Activated CD8-positive, alpha-beta memory T cell treated with anti-CD3 and anti-CD28 coated beads for 4 hours (primary cell): ENCODE measurements at places on chromosomes 2 and 18.

- DNase-seq, result no peak
These were observed 63.5 kb upstream of the FZD7 start for GRCh38 chr2:201969938-201970785.

DNA sequence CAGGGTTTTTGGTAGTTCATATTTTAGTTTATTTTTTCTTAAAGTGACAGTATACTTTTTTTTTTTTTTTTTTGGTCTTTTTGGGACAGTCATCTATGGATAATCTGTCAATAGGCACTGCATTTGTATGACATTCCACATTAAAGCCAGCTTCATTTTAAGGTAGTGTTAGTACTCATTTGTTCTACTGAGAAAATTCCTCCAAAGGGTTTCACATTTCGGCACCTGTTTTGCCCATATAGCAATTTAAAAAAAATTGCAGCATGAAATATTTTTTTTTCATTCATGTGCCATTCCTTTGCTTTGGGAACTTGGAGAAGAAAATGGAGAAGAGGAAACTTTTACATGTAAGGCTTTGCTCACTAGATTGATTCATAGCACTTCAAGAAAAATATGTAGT is 276.3 kb upstream of the TCF4 start:
- DNase-seq, result no peak

DNA sequence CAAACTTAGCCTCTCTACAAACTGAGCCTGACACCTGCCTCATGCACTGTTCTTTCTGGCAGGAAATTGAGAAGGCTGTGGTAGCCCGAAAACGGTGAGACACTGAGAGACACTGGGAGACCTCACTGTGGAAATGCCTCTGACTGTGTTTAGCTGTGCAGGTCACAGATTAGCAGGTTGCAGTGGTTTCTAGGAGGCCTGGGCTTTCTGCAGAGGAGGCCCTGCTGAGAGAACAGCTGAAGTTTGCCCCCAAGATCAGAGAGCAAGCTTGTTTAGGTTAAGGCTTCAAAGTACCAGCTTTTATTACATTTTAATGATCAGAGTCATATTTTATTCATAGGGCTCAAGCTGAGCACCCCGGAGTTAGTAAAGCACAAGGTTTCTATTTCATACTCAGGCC is 68.7 kb upstream of the LYPD6 start:
- DNase-seq, result no peak

DNA sequence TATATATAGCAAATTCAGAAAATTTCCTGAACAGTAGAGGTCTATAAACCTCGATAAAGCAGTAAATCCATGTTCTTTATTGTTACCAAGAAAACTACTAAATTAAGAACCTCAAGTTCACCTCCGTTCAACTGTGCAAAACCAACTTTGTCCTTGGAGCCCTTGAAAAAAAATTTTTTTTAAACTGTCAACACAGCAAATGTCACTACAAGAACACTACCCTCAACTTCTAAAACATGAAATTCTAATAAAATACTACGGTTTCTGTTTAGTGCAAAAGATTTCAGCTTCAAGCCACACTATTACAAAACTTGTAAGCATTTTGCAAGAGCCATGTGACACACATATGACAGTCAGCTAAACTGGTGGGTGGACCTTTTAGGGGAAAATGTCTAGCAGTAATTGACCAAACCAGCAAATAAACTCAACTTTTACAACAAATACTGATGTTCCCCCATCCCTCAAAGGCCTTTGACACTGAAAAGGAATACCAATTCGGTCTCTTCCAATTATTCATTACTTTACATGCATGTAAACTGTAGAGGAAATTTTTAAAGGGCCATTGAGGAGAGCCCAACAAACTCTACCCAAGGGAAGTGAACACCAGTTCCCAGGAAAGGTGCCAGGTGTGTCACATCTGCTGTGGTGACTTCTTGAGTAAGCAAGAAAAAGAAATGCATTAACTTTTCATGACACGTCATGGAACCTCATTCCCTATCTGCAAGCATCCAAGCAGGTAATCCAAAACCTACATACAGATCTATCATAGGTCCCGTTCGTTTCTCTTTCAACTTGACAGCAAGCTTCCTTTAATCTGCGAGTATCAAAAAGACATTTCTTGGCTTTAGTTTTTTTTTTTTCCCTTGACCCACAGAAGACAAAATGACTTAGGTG is 1.4 kb downstream of the RAB1A start:
- no peak for DNase-seq

GRCh38 chr2:187569042-187569441 is 14.8 kb upstream of the TFPI start:
- no peak for DNase-seq

DNA sequence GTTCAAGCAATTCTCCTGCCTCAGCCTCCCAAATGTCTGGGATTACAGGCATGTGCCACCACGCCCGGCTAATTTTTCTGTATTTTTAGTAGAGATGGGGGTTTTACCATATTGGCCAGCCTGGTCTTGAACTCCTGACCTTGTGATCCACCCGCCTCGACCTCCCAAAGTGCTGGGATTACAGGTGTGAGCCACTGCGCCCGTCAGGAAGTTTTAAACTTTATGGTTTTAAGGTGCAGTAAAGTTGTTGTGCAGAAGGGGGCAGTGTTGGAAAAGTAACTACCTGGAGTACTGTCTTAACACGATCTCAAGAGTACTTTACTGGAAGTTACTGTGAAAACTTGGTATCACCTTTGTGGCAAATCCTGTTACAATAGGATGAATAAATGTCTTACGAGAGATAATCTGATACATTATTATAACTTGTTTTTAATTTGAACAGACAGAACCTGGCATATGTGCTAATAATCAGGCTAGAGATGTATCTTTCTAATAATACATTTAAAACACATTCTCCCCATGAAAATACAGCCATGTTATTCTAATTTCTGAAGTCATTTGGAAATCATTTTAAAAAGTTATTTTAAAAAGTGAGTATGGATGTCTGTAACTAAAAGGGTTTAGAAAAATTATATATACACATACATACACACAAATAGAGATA is 10.8 kb downstream of the SPDYA start:
- peak; percentile 14 for DNase-seq
